ENCODE measurements at places on chromosomes 16 and 17. TPM values are rescaled to one million over a fixed set of nuclear protein-coding genes. Genes with fewer than 3 reads are reported as not detected.

Gene TBC1D3K
- not detected for total RNA-seq

DNA sequence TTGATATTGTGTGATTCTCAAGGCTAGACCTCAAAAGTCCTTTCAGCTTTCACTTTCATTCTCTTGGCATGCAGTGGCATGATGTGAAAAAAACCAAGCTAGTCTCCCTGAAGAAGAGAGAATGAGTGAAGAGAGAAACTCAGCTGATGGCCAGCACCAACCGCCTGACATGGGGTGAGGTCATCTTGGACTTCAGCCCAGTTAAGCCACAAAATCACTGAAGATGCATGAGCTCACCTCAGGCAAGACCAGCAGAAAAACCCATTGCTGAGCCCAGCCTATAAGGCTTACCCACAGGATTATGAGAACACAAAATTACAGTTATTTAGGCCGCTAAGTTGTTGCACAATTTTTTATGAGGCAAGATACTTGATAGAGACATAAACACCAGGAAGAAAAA lies 496.5 kb downstream of the TOX3 start:
- no peak for DNase-seq

DNA sequence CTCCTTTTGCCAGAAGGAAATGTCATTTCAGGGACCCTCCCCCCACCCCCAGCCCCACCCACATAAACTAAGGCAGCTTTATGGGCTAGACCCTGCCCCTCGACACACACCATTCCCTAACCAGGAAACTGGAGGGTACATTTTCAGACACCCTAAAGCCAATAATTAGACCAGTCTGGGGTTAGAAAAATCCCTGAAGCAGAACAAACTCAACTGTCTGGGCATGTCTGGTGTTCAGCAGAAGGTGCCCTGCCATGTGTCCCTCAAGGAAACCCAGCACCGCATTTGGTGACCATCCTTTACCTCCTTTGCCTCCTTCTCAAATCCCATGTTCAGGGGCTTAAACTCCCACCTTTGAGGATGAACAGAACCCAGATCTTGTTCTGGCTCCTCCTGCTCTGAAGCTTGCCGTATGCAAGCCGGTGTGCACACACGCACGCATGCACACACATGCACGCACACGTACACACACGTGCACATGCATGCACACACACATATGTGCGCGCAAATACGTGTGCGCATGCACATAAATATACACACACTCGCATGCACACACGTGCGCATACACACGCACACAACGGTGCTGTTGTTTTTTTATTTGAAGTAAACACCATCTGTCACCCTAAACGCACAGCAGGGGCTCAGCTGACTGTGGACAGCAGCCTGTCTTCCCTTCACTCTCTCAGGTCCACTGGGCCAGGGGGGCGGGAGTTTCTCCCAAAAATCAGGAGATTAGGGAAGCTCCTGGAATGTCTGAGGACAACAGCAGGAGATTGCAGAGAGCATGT lies 156.8 kb upstream of the TNRC6C start:
- DNase-seq, result no peak

- DNase-seq, result no peak
These were observed 38.1 kb downstream of the SOCS1 start for GRCh38 chr16:11217651-11218603.

GRCh38 chr16:83271970-83272575 lies 535.7 kb upstream of the HSBP1 start:
- DNase-seq, result no peak

GRCh38 chr17:69450918-69451317 lies 36.4 kb downstream of the MAP2K6 start:
- no peak for DNase-seq
